Left colon (tissue), 2 donors: ENCODE measurements at places on chromosomes 12 and 14. TPM values are rescaled to one million over a fixed set of nuclear protein-coding genes. Genes with fewer than 3 reads are reported as not detected.

GRCh38 chr12:29241821-29242591, 92.9 kb downstream of the FAR2 start:
- DNase-seq: peak; percentile 14

GRCh38 chr12:116578051-116578450, 18.9 kb downstream of the MAP1LC3B2 start:
- no peak for DNase-seq

GRCh38 chr14:87148655-87149054, 844.3 kb downstream of the GALC start:
- no peak for DNase-seq

DNA sequence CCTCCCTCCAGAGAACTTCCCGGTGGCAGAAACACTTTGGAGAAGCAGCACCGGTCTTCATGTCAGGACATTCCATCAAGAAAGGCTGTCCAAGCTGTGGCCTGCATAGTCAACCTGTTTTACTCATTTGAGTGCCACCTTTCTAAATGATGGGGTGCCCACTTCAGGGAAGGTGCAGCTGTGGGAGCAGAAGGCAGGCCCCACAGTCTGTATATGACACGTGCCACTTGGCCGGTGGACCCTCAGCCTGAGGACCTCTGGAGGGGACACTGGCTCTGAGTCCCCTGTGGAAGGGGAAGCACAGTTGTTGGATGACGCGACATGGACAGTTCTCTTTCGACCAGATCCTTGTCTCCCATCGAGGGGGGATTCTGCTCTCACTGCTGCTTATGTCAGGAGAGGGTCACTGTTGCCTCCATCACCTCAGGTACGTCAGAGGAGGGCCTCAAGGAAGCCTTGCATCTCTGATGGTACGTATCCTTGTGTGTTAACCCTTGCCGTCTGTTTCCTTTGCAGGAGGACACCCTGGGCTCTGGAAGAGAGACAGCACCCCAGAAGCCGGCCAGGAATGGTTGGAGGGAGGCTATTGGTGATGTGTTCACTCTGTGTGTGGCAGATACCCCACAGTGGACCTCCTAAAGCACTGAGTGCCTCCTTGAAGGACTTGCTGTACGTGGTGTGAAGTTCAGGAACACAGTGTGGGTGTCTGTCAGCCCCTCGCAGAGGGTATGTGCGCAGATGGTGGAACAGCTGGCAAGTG, 132.1 kb upstream of the RTL1 start:
- no peak for DNase-seq

GRCh38 chr12:51662728-51663154, 71.7 kb downstream of the SCN8A start:
- DNase-seq: no peak

DNA sequence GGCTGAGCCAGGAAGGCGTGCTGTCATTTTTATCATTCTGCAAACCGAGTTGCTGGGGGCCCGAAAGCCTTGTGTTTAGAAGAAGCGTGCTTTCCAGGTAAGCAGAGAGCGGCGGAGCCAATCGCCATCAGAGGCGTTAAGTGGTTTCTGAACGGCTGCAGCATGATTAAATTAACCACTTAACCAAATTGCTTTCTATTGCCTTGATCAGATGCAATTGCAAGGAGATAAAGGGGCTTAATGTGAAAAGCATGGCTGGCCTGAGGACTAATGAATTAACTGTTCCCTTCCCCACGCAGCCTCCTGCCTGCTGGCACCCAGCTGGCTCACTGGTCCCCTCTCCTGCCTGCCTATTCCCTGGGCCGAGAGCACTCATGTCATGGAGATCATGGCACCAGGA, 36.6 kb upstream of the CHGA start:
- no peak for DNase-seq

DNA sequence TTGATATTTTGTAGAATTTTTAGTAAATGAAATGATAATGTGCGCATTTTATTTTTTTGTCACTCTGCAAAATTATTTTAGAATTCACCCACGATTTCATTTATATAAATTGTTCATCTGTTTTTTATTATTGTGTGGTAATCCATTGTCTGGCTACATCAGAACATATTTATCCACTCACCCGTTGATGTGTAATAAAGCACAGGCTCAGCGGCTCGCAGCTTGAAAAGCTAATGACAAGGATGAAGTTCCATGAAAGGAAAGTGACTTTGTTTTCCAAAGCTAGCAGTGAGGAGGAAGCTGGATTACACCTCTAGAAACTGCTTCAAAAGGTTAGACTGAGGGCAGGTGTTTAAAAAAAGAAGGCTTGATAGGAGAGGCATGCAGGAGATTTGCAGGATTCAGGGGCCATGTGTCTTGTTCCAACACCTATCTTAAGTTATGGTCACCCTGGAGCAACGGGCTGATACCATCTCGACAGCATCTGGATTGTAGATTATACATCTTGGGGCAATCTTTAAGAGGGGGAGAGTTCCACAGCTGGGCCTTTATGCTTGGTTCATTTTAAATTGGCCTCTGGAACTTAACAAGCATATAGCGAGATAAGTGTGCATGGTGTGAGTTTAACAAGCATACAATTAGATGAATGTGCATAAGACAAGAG, 194.1 kb downstream of the TMTC3 start:
- DNase-seq: no peak

- DNase-seq: no peak
These were observed 406.5 kb downstream of the ADAMTS20 start for GRCh38 chr12:43145481-43145880.

DNA sequence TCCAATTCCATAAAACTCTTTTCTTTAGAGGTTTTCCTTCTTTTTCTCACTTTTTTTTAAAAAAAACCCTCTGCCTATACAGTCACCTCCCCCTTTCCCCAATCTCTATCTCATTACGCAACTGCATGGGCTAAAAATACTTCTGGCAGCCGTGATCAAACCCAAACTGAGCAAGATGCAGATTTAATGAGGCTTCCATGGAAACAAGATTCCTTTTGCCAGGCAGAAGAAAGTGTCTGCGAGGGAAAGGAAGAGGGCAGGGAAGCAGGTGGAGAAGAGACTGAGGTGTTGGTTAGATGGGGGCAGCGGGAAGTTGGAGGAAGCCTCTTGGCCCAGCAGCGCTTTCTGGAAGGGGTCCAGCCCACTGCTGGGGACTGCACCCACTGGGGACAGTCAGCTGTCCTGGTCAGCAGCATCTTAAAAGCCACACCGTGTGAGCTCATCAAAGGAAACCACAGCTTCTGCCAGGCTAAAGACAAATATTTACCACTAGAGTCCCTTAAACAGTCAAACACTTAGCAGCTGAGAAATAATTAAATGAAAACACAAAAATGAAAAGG, 90.4 kb downstream of the SLC8A3 start:
- DNase-seq: no peak

GRCh38 chr14:74358176-74358829, 10.0 kb downstream of the VRTN start:
- no peak for DNase-seq

DNA sequence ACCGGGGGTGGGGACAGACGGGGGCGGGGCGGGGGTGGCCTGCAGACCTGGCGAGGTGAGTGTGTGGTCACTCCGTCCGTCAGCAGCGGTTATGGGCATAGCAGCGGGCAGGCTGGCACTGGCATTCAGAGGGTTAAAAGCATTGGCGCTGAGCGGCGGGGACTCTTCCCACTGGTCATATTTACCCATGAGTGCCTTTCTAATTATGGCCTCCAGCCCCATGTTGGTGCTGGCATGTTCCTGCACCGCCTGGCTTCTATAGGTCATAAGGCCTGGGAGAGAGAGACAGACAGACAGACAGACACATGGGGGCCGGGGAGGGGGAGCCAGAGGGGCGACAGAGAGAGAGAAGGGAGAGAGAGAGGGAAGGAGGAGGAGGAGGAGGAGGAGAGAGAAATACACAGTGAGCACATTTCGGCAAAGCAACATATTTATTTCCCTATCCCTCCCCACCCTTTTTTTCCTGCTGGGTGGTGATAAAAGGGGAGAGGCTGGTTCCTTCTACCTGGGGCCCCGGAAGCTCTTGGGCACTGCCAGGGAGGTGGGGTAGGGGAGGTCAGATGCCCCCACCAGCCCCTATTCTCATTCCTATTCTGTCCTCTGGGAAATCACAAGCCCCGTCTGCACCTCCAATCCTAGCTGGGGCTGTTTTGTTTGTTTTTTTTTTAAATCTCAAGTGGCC, 32.6 kb downstream of the RFLNA start:
- DNase-seq: peak; percentile 25

- DNase-seq: no peak
These were observed 126.8 kb downstream of the TMTC1 start for GRCh38 chr12:29656762-29657538.

DNA sequence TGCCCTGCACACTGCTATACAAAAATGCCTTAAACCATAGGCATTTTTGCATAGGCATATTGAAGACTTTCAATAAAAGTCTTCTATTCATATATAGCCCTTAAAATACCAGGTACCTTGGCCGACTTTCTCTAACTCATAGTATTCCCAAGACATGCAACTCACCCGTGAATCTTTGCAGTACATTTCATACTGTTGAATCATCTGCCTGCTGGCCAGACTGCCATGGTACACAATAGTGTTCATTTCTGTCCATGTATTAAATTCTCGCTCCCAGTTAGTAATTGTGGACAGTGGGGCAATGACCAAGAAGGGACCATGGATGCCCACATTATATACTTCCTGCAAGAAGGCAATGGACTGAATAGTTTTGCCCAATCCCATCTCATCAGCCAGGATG, 24.3 kb upstream of the SUPT16H start:
- no peak for DNase-seq

DNA sequence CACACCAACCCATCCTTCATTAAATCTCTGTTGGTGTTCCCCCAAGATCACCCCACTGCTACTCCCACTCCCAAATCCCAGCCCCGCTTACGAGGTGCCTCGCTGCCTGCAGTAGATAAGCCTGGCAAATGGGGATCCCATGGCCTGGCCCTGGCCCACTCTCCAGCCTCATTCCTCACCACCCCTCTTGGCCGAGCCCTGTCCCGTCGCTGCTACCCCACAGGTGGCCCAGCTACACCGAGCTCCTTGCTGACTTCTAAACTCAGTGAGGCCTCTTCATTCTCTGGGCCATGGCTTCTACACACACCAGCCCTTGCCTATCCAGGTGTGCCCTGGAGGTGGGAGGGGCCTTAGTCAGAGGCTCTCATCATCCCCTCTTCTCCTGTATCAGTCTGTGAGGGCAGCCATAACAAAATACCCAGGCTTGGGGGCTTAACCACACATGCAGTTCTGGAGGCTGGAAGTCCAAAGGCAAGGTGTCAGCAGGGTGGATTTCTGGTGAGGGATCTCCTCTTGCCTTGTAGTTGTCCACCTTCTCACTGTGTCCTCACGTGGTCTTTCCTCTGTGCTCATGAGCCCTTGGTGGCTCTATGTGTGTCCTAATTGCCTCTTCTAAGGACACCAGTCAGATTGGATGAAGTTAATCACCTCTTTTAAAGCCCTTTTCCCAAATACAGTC, 92.8 kb downstream of the PRMT8 start:
- DNase-seq: no peak

The KRT75 gene
- total RNA-seq: not detected

The OAS2 gene
- 3.2 TPM for total RNA-seq

The RAB3IP gene
- total RNA-seq: 37.3 TPM
